Activated CD4-positive, CD25-positive, alpha-beta regulatory T cell treated with anti-CD3 and anti-CD28 coated beads, Interleukin-2, amount 50 U/mL, for 24 hours (primary cell): ENCODE measurements at places on chromosomes 5 and 9.

GRCh38 chr5:129459777-129460671 is at the start of gene ADAMTS19:
TSS of gene ADAMTS19 (plus strand) at chr5:129460298. CDS start at chr5:129460392, 94 bp downstream.
- ATAC-seq = no peak

GRCh38 chr9:82320566-82320965 is 332.0 kb downstream of the SPATA31D1 start:
- no peak for ATAC-seq

DNA sequence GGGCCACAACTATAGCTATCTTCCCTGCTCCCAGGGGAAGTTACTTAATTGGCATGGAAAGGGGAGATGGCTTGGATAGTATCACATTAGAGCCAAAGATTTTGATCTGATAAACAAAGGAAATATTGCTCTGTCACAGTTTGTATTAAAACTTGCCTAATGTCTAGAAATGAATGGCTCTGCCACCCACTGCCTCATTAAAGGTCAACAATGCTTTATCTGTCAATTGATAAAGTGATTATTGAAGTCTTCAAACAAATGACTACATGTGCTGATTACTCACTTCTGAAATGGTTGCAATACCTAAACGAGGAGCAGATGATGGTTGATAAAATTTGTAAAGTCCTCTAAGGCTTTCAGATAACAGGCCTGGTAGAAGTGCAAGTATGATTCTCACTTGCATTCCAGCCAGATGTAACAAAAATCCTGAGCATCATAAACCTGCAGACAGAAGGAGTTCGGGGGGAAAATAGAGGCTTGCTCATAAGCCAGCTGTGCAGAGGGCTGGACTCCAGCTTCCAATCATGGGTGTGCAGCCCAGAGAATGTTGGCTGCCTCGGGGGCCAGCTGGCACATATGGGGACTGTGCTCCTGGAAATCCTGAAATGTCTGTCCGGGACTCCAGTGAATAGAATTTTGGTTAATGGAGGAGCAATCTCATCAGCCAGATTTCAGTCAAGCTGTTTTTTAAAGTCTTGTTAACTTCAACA is 200.5 kb upstream of the SLC27A6 start:
- no peak for ATAC-seq

GRCh38 chr9:111857555-111858211 is 38.9 kb upstream of the UGCG start:
- no peak for ATAC-seq

- no peak for ATAC-seq
These were observed 10.3 kb downstream of the GGTA1 start for GRCh38 chr9:121489344-121489743.

GRCh38 chr9:89522959-89523285 is 25.0 kb upstream of the SEMA4D start:
- ATAC-seq = no peak

- no peak for ATAC-seq
These were observed 199.7 kb downstream of the BNC2 start for GRCh38 chr9:16670791-16671190.

DNA sequence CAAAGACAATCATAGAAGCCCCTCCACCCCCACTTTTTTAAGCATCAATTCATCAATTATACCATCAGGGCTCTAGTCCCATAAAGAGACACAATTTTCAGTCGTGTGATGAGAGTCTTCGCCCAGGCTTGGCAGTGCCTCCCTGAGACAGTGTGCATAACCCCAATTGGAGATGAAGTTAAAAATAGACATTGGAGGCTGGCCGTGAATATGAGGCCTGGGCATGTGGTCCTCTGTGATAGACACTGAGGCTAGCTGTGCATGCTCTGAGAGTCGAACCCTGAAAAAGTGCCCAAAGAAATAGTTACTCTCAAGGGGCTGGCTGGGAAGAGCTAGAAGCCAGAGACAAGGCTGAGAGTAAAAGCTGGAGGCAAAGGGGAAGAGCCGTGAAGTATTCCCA is 248.6 kb upstream of the NR4A3 start:
- no peak for ATAC-seq

GRCh38 chr5:174531782-174532191 is 192.6 kb upstream of the MSX2 start:
- ATAC-seq = no peak

DNA sequence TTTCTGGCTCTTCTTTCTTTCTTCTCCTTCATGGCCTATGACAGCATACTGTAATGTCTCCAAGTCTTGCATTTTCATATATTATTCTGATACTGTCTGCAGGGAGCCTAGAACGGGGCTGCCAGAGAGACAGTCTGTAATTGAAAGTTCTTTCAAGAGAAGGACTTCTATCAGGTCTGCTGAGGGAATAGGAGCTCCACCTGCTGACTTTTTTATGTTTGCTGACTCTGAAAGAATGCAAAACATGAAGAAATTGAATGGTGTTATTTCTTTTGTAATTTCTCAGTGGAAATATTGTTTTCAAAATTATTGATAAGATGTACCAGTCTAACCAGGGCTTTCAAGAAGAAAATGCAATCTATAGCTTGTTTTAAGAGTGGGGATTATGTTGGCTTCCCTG is 121.9 kb upstream of the RFX3 start:
- ATAC-seq = no peak

- no peak for ATAC-seq
These were observed 372.1 kb upstream of the RIOK2 start for GRCh38 chr5:97554977-97555643.

DNA sequence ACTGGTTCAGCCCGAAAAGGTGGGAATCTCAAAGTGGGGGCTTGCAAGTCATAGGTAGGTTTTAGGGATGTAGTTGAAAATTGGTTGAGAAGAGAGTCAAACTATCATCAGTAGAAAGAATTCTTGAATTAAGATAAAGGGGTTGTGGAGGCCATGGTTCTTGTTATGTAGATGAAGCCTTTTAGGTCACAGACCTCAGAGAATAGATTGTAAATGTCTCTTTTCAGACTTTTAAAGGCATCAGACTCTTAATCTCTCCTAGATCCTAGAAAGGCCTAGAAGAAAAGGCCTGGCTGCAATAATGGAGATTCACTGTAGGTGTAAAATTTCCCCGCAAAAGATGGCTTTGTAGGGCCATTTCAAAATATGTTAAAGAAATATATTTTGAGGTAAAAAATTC is 96.4 kb downstream of the PSAT1 start:
- no peak for ATAC-seq

- no peak for ATAC-seq
These were observed 34.6 kb upstream of the ADAMTS16 start for GRCh38 chr5:5105531-5105930.

GRCh38 chr5:62938927-62939326 is 360.3 kb downstream of the LRRC70 start:
- ATAC-seq = no peak

GRCh38 chr9:21711504-21711903 is 90.9 kb upstream of the MTAP start:
- ATAC-seq = no peak

DNA sequence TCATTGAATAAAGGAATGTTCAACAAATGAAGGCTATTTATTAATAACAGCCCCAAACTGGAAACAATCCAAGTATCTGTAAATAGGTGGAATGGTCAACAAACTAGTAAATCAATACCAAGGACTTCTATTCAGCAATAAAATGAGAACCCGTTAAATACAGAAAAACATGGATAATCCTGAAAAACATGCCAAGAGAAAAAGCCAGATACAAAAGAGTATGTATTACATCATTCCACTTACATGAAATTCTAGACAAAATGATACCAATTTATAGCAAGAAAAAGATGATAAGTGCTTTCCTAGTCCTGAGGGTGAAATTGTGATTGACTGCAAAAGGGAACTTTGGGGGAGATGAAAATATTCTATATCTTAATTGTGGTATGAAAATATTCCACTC is 3.1 kb downstream of the PJA2 start:
- ATAC-seq = no peak

- no peak for ATAC-seq
These were observed 1038.7 kb downstream of the PTPRD start for GRCh38 chr9:9574080-9574479.

- ATAC-seq = no peak
These were observed 16.7 kb upstream of the RNU6ATAC start for GRCh38 chr9:134180786-134181647.

DNA sequence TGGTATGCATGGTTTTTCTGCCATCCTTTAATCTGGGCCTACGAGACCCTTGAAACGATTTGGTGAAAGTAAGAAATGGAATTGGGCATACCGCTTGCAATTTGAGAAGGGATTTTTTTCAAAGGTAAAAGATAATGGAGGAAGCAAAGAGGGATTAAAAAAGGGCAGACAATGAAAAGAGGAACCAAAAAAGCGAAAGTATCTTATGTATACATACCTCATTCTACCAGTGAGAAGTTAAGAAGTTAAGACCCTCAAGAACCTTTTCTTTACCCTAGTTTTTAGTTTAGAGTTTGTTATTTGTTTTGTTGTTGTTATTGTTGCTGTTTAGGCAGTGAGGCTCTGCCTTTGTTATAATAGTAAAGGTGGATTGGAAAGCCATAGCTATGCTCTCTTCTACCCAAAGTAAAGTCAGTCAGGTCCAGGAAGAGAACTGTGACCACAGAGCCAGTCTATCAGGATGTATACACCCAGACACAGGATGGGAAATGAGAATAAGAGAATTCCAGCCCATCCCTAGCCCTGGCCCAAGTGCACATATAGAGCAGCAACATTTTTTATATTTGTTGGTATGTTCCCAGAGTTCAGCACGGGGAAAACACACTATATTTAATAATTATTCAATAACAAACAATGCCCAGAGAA is 166.6 kb downstream of the RFX3 start:
- ATAC-seq = no peak

DNA sequence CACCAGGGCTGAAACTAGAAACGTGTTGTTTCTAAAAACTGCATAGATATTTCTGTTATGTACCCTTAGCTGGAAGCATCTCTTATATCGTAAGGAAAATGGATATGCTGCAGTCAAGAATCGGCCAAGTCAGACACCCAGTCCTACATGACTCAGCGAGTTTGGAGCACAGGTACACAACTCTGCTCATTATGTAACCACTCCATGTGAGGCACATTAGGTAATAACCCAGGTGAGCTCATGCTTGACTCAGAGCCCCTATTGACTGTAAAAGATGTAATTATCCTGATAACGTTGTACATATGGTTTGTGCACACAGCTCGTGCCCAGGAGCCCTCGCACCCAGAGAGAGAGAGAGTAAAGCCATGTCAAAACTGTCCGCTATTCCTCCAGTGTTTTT is 593.7 kb upstream of the ACO1 start:
- ATAC-seq = no peak

DNA sequence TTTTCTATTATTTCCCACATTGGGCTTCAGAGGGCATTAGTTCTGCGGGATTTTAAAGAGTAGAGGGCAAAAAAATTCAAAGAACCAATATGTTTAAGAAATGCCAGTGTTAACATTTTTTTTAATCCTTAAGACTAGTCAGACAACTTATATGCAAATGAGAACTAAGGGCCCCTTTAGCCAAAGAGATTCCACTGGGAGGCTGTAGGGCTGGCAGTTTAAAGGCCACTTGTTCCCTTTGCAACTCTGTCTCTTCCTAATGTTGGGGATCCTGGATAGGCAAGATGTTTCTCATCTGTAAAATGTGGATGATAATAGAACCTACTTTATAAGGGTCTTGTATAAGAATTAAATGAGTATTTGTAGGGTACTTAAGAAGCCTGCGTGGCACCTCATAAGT is 1395.9 kb downstream of the PTPRD start:
- no peak for ATAC-seq

DNA sequence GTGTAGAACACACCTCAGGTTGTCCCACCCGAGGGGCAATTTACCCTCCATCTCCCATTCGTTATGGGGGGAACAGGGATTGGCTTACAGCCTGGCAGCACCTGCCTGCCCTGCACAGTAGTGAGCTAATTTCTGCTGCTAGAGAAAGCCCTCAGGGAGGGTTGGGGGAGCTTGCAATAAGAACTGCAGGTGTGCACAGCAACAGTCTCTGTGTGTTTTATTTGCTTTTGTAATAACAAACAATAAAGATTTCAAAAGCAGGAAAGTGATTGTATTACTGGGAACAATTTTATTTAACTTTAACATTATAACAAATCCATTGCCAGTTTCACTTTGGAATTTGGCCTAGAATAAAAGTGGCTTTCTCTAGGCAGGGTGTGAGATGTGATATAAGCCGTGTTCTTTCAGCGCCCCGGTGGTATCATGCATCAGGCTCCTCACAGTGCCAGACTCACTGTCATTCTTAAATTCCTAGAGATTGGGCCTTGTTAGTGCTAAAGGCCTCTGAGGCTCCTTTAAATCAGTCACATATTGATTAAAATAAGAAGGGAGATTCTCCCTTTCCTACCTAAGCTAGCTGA is 81.1 kb downstream of the RMI1 start:
- no peak for ATAC-seq

DNA sequence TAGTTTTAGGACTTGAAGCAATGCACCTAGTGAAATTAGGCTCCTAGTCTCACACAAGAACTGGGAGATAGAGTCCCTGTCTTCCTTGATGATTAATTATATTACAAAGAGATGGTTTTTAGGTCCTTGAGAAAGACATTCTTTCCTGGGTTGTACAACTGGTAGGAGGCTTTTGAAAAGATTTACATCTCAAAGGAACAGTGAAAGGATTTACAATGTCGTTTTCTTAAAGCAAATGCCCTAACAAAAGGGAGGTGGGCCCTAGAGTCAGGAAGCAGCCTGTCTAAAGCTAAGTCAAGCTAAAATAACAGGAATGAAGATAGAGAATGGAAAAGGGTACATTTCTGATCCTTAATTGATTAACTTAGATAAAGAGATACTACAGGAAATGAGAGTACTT is 102.2 kb upstream of the IL7R start:
- ATAC-seq = no peak

- no peak for ATAC-seq
These were observed 31.2 kb downstream of the ZDHHC21 start for GRCh38 chr9:14662060-14662453.

- no peak for ATAC-seq
These were observed 446.8 kb upstream of the CDH18 start for GRCh38 chr5:20434786-20435185.

- ATAC-seq = peak; percentile 82
These were observed 25.1 kb upstream of the CDKN2AIPNL start for GRCh38 chr5:134436523-134437339.

- ATAC-seq = no peak
These were observed 4.4 kb upstream of the PDE6A start for GRCh38 chr5:149948993-149949392.

DNA sequence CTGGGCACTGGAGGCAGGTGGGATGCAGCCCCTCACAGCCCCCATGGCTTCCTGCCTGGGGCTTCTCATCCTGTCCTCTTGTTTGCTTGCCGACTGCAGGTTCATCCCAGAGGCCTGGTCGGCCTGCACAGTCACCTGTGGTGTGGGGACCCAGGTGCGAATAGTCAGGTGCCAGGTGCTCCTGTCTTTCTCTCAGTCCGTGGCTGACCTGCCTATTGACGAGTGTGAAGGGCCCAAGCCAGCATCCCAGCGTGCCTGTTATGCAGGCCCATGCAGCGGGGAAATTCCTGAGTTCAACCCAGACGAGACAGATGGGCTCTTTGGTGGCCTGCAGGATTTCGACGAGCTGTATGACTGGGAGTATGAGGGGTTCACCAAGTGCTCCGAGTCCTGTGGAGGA is 232.7 kb downstream of the ADAMTSL1 start:
- no peak for ATAC-seq
